ENCODE measurements at places on chromosomes 12 and 14.

DNA sequence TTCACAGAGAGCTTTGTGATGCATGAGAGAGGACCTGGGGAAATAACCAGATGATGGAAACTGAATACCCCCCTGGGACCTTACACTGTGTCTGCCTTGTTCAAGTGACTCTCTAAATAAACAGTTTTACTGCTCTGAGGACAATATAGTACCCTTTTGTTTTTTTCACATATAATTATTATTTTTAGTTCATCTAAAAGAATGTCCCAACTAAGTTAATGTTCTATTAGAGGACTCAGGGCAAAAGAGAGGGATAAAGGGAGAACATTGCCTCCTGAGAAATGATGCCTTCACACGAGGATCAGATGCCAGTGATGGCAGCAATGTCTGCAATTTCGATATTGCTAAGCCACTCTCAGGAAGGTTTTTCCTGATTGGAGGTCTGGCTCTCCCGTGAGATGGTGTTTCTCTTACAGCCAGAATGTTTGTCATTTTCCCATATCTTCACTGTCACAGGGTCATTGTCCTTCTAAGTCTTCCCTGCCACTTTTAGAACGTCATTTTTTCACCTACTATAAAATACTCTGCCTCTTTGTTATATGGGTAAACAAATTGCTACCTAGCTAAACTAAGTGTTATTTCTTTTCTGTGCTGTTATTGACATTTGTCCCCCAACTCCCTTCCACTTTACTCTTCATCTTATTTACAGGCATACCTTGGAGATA, 201.6 kb downstream of the RAD51B start:
- DNase-seq = peak; percentile 34

GRCh38 chr12:11805043-11805442, 155.6 kb downstream of the ETV6 start:
- no peak for DNase-seq

DNA sequence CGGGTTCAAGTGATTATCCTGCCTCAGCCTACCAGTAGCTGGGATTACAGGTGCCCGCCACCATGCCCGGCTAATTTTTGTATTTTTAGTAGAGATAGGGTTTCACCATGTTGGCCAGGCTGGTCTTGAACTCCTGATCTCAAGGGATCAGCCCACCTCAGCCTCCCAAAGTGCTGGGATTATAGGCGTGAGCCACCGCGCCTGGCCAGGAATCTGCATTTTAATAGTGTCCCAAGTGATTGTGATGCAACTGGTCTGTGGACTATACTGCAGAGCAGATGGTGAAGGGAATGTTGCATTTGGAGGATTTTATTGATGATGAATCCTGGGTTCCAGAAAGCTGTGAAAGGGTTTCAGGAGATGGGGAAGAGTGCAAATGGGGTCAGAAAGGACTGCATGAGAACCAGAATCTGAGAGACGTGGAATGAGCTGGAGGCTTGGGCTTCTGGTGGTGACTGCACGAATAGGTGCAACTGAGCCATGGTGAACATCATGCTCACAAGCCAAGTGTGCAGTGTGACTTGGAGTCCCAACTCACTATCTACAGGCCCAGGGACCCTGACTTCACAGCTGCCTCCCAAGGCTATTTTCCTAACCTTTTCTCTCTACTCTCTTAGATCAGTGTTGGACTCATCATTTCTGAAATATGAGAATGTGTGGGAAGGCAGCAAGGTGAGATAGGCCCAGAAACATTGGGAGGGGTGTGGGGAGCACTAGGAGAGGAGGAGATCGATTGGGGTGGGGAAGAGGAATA, 4.5 kb downstream of the RPS26 start:
- no peak for DNase-seq

DNA sequence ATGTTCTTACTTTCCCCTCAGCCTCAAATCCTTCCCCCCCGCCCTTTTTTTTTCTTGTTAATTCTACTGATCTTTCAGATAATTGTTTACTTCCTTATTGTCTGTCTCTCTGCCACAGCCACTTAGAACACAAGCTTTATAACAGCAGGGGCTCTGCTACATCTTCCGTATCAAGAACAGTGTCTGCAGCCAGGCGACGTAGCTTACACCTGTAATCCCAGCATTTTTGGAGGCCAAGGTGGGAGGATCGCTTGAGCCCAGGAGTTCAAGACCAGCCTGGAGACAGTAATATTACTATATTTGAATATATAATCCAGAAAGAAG, 5.4 kb downstream of the SOS2 start:
- DNase-seq = peak; percentile 26

- DNase-seq = no peak
Observed at GRCh38 chr12:104458694-104459367, 2.1 kb downstream of the CHST11 start.

GRCh38 chr12:62893276-62893675, 41.7 kb downstream of the PPM1H start:
- no peak for DNase-seq

- DNase-seq = no peak
Observed at GRCh38 chr12:31507966-31508365, 83.0 kb downstream of the DENND5B start.

- DNase-seq = no peak
Observed at GRCh38 chr12:77377622-77378021, 312.3 kb upstream of the E2F7 start.

GRCh38 chr12:49962861-49963765, 1.4 kb downstream of the AQP5 start:
- peak; percentile 28 for DNase-seq

- DNase-seq = no peak
Observed at GRCh38 chr14:104970231-104971068, 7.7 kb downstream of the AHNAK2 start.

- DNase-seq = no peak
Observed at GRCh38 chr12:108599948-108600701, 2.2 kb upstream of the TMEM119 start.

DNA sequence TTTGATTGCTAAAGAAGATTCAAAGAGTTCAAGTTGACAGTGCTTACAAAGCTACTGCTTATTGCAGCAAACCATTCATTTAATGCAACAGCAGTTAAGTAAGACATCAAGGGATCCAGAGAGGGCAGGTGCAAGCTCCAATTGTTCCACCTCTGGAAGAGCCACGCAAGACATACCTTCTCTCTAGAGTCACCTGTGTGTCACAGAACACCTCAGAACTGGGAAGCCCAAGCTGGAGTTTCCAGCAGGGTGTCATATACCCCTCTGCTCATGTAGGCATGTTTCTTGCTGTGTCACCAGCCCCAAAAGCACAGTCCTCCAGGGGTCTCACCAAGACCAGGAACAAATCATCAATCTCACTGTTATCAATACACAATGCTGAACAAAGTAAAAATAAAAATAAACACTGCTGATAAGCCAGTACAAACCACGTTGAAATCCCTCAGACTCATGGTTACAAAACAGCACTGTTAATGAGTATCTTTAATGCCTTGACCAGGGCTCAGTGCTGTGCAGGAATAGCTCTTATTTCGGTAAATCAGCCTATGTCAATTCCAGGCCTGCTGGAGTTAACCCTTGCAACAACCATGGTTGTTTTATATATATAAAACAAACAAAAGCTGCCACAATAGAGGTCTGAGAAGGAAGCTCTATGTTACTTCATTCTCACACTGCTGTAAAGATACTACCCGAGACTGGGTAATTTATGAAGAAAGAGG, 37.4 kb upstream of the BATF start:
- no peak for DNase-seq

DNA sequence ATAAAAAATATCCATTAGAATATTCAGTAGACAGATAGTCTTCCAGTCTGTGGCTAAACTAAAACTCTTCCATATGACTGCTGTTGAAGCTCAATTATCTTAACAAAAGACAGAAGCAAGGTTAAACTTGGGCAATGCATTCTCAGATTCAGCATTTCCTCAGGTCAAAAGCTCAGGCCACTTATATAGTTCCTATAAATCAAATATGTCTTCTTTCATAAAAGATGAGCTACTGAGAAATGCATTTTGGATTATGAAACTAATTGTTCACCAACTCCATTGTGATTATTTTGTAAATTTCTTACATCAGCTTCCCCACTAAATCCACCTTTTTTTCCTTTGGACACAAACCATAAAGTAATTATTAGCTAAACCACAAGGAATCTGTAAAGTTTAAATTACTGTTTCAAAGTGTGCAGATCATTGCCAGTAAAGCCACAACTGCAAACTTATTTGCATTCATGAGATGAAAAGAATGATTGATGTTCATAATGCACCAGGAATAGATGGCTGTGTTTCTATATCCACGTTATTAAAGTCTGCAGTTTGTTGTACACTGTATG, 224.4 kb downstream of the FBXL14 start:
- no peak for DNase-seq

- no peak for DNase-seq
Observed at GRCh38 chr14:74867673-74868072, 8.3 kb downstream of the PROX2 start.

GRCh38 chr14:92599811-92600210, 86.2 kb downstream of the RIN3 start:
- no peak for DNase-seq

DNA sequence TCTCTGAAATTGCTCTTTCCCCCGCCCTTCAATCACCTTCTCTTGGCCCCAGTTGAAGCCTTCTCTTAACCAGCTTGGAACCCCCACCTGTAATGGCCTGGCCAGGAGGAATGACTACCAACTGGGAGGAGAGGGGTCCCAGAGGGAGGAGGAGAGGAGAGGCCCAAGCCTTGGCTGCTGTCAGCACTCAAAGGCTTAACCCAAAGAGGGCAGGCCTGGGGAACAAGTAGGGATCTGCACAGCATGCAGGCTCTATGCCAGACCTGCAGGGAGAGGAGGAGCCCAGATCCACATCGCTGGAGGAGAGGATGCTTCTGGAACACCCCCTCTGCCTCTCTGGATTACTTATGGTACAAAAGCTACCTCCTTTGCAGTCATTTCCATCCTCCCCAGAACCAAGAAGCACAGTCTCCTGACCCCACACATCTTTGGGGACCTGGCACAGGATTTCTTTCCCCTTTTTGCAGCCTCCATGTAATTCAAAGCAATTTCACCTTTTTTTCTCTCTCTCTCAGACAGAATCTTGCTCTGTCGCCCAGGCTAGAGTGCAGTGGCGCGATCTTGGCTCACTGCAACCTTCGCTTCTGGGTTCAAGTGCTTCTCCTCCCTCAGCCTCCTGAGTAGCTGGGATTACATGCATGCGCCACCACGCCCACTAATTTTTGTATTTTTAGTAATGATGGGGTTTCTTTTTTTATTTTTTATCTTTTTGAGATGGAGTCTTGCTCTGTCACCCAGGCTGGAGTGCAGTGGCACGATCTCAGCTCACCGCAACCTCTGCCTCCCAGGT, 6.2 kb downstream of the RARG start:
- no peak for DNase-seq

GRCh38 chr14:104724407-104724980, 465 bp downstream of the ADSS1 start:
- no peak for DNase-seq

DNA sequence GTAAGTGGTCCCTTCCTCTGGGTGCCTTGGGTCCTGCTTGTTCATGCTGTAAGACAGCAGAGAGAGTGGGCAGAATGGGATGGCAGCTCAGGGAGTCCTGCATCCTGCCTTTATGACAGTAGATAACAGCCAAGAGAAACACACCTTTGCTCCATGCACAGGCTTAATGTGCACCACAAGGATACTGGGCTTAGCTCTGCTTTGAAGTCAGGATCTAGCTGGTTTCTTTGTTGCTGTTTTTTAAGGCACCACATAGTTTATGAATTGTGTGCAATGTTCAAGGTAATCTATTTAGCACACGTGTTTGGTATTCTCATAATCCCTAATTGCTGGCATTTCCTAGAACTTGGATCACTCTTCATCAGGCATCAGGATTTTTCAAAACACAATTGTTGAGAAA, 239.5 kb upstream of the DCN start:
- no peak for DNase-seq

DNA sequence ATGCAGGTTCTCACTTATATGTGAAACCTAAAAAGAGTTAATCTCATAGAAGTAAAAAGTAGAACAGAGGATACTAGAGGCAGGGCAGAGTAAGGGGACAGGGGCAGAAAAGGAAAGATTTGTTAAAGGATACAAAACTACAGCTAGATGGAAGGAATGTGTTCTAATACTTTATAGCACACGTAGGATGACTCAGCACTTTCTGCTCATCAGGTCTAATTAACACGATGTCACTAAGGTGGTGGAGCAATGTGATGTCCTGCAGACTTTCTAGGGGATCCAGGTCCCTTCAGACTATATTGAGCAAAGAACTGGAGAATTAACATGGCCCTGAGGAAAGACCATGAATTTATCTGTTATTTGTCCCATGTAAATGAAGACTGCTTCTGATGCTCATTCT, 80.8 kb upstream of the CMKLR1 start:
- no peak for DNase-seq

GRCh38 chr12:124921200-124922031, 7.0 kb upstream of the UBC start:
- DNase-seq = no peak

DNA sequence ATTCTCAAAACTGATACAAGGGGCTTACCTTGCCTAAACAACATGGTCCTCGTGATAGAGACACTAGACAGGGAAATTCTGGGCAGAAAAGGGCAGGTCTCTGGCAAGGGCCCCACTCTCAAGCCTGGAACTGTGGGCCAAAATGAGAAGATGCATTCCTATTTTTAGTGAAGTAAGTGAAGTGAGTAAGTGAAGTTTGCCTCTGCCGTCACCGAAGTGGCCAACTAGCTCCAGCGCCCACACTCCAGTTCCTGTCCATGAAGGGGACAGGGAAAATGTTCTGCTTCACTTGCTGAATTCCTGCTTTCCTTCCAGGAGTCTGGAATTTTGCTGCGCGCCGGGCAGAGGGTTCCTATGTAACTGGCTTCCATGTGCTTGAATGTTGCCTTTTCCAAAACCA, 1035.6 kb upstream of the TMEM132C start:
- no peak for DNase-seq

GRCh38 chr12:68374307-68374982, 42.3 kb upstream of the MDM1 start:
- DNase-seq = no peak

- no peak for DNase-seq
Observed at GRCh38 chr12:71664411-71665089, 449 bp downstream of the THAP2 start.

GRCh38 chr12:105843986-105844760, 294.6 kb downstream of the NUAK1 start:
- DNase-seq = no peak

GRCh38 chr14:89399157-89399556, 17.9 kb downstream of the FOXN3 start:
- no peak for DNase-seq

DNA sequence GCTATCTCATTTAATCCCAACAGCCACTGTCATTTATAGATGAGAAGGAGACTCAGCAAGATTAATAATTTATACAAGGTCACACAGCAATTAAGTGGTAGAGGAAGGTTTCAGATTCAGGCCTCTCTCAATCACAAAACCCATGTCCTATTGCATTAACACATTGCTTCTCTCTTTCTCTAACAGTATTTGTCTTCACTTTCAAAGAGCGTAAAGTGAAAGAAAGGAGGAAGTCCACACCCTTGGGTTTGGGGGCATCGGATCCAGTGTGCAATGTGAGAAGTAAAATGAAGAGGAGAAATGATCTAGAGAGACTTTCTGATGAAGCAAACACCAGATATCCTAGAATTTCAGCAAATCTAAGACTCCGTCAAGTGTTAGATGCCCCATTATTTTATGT, 7.0 kb upstream of the VRK1 start:
- no peak for DNase-seq

GRCh38 chr14:89397569-89398230, 19.3 kb downstream of the FOXN3 start:
- no peak for DNase-seq
